ENCODE measurements at places on chromosomes 2 and 18. TPM values are rescaled to one million over a fixed set of nuclear protein-coding genes. Genes with fewer than 3 reads are reported as not detected.

The SLC9A2 gene
- not detected for total RNA-seq

The DOK6 gene
- 15.1 TPM for total RNA-seq

GRCh38 chr2:231296401-231296974 is 98.1 kb downstream of the ARMC9 start:
- peaks cover 41% of the 10 kb centered on the region for H3K36me3 ChIP-seq
- no peak overlapping the region for H3K4me3 ChIP-seq
- DNase-seq: no peak
- peak overlapping the region; percentile 37 for H3K27ac ChIP-seq

DNA sequence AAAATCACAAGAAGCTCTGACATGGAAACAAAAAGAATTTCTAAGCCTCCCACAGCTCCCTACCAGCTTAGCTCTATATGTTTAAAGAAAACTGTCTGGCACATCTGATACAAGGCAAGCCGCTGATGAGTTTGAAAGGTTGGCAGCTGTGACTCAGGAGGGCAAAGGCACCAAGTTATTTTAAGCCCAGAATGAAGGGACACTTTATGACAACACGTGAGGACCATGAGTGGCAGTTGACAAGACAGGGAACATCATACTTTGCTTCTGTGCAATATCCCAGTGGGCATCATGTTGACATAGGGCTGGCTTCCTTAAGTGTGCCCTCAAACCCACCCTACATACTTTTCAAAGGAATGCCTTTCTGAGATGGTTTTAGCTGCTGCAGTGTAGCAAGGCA is 272.9 kb downstream of the CLIP4 start:
- H3K27me3 ChIP-seq: peaks cover 14% of the 10 kb centered on the region
- no peaks in the 10 kb centered on the region for H3K4me1 ChIP-seq
- H3K36me3 ChIP-seq: no peaks in the 10 kb centered on the region
- DNase-seq: no peak
- H3K4me3 ChIP-seq: no peak overlapping the region

GRCh38 chr18:61943175-61943964 is 50.6 kb upstream of the RNF152 start:
- H3K36me3 ChIP-seq: peaks cover 1% of the 10 kb centered on the region
- no peaks in the 10 kb centered on the region for H3K27me3 ChIP-seq
- H3K4me3 ChIP-seq: no peak overlapping the region
- no peak overlapping the region for H3K27ac ChIP-seq

- peak; percentile 64 for DNase-seq
- peaks cover 12% of the 10 kb centered on the region for H3K4me1 ChIP-seq
- no peak within 1 kb of the TSS for H3K27ac ChIP-seq
- H3K27me3 ChIP-seq: peaks cover 2% of the 10 kb centered on the region
Observed at GRCh38 chr2:96145036-96145847, at the start of gene DUSP2. TSS of gene DUSP2 (minus strand) at chr2:96145440. CDS start at chr2:96145354, 86 bp downstream.

DNA sequence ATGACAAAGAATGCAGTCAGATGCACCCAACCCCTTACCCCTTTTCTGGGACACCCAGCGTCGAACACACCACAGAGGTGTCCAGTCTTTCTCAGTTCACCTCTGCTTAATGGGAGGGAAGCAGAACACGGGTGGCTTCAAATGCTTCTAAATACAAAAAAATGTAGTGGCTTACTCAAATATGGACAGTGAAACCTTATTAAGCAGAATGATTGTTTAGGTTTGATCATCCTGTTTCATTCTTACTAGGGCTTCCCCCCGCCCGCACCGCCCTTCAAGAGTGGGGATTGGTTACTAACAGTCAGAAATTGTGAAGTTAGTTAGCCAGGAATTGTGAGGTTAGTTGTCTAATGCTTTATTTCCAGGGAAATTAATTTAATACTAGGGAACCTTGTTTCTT is 21.6 kb downstream of the ATG16L1 start:
- H3K4me1 ChIP-seq: no peaks in the 10 kb centered on the region
- H3K36me3 ChIP-seq: peaks cover 47% of the 10 kb centered on the region
- no peaks in the 10 kb centered on the region for H3K27me3 ChIP-seq
- H3K4me3 ChIP-seq: no peak overlapping the region
- no peak for DNase-seq

GRCh38 chr2:651951-652373 is 25.2 kb downstream of the TMEM18 start:
- no peaks in the 10 kb centered on the region for H3K36me3 ChIP-seq
- DNase-seq: no peak
- peaks cover 4% of the 10 kb centered on the region for H3K4me1 ChIP-seq
- no peak overlapping the region for H3K27ac ChIP-seq

DNA sequence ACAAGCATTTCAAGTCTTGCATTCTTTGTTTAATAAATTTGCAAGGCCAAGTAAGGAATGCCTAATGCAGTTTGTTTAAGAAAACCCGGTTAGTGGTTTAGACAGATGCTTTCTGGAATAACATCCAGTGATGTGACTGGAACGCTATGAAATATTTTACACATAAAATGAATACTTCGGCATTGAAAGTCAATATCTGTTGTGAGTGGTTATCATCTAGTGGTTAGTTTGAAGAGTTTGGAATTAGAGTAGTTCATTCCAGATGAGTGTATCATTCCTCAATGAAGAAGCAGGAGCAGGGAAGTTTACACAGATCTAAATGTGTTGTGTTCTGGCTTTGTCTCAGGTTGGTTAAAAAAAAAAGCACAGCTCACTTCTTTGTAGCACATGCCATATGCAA is 608.0 kb upstream of the PIK3C3 start:
- H3K36me3 ChIP-seq: peaks cover 1% of the 10 kb centered on the region
- no peak overlapping the region for H3K27ac ChIP-seq
- H3K4me1 ChIP-seq: peaks cover 7% of the 10 kb centered on the region
- no peak for DNase-seq
- no peaks in the 10 kb centered on the region for H3K27me3 ChIP-seq

DNA sequence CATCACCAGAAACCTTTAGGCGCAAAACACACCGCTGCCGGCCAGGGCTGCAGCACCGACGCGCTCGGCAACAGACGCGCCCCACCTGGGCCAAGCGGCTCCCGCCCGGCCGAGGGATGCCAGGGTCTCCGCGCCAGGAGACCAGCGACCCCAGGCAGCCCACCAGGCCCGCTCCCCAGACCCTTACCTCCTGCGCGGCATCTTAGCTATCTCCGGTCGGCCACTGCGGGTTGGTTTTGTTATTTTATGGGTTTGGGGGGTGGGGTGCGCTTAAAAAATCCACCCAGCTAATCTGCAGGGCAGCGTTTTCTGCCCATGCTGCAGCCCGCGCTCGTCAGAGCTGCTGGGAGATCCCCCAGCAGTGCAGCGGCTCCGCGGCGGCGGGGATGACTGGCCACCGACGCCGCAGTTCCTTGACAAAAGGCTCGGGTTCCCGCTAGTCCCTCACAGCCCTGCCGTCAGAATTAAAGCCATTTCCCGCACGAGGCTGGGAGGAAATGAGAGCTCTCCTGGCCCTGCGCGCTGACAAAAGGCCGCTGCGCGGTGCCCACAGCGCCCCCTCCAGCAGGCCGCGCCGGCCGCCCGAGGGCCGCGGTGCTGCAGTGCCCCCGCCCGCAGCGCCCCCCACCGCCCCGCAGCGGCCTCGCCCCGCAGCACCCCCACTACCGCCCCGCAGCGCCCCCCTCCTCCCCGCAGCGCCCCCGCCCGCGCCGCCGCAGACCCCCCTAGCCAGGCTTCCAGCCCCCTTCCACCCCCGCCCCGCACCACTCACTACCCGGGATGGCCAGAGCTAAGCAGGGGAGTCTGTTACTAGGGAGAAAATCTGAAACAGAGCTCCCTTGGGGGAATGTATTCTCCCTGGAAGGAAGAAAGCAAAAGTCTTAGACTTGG is at the start of gene ADD2:
Gene ADD2, minus strand, starts transcription at position 502 of the 891 bp plus-strand sequence. CDS start 61,792 bp downstream, outside the sequence.
- H3K27me3 ChIP-seq: peaks cover 69% of the 10 kb centered on the region
- no peak within 1 kb of the TSS for H3K27ac ChIP-seq
- peaks cover 8% of the 10 kb centered on the region for H3K4me1 ChIP-seq
- no peaks in the 10 kb centered on the region for H3K36me3 ChIP-seq
- DNase-seq: no peak

The C2orf15 gene
- total RNA-seq: not detected

The OTX1 gene
- total RNA-seq: not detected

The SPATA3 gene
- not detected for total RNA-seq

The E2F6 gene
- total RNA-seq: 15.1 TPM

- H3K27me3 ChIP-seq: no peaks in the 10 kb centered on the region
- DNase-seq: no peak
- no peak overlapping the region for H3K27ac ChIP-seq
Observed at GRCh38 chr2:147543056-147543455, 301.8 kb upstream of the ACVR2A start.

DNA sequence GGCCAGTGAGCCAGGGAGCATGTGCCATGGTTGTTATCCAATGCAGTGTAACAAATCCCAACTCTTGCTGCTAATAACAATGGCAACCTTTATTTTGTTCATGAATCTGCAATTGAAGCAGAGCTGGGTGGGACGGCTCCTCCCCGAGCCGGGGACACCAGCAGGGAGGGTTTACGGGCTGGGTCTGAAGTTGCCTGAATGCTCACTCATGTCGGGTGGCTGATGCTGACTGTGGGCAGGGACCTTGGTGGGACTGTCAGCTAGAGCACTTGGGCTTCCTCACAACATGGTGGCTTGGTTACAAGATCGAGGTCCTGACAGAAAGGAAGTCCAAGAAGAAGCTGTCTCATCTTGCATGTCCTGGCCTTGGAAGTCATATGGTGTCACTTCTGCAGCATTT is 264.5 kb downstream of the NDUFA10 start:
- peaks cover 4% of the 10 kb centered on the region for H3K36me3 ChIP-seq
- peaks cover 33% of the 10 kb centered on the region for H3K4me1 ChIP-seq
- H3K27me3 ChIP-seq: peaks cover 3% of the 10 kb centered on the region
- DNase-seq: peak; percentile 51

DNA sequence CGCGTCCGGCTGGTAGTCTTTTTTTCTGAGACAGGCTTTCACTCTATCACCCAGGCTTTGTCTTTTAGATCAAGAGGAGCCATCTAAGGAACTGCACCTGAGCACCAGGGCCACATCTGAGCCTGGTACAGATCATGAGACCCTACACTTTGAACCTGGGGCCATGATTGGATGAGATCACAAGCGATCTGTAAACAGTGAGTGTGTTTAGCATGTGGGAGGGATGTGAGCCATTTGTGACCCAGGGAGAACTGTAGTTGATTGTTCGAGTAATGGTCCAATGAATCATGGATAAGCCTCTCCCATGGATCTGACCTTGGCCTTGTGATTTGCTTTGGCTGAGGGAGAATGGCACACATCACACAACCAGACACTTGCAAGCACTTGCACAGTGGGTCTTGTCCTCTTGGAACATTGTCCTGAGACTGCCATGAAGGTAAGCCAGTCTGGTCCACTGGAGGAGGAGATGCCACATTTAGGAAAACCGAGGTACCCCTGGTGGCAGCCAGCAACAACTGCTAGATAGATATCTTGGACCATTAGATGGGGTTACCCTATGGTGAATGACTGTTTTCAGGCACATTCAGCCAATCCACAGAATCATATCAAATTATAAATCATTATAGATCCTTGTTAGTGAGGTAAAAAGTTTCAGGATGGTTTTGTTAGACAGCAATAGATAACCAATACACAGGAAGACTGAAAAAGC is 19.5 kb upstream of the DTNB start:
- no peaks in the 10 kb centered on the region for H3K27me3 ChIP-seq
- no peak for DNase-seq
- H3K4me3 ChIP-seq: no peak overlapping the region
- H3K27ac ChIP-seq: no peak overlapping the region

The LINC00305 gene
- total RNA-seq: not detected

- no peak for DNase-seq
- peaks cover 20% of the 10 kb centered on the region for H3K27me3 ChIP-seq
- no peak overlapping the region for H3K27ac ChIP-seq
- no peaks in the 10 kb centered on the region for H3K36me3 ChIP-seq
- H3K4me1 ChIP-seq: no peaks in the 10 kb centered on the region
- H3K4me3 ChIP-seq: no peak overlapping the region
Observed at GRCh38 chr2:30888852-30889409, 81.7 kb upstream of the CAPN13 start.

DNA sequence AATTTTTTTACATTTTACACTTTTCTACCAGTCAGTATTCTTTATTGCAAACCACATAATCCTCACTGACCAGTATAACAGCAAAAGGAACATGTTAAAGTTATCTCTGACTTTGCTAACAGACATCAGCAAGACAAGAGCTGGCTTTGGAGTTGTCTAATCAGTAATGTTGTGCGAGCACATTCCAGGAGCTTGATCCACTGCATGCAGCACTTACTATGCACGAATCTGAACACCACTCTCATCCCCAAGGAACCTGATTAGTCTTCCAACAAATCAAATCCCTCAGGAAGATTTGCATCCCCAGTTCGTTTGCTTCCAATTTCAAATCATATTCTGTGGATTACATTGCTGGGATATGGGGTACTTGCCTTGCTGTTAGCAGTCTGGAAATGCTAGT is 269.3 kb upstream of the EPC2 start:
- no peaks in the 10 kb centered on the region for H3K27me3 ChIP-seq
- no peak overlapping the region for H3K27ac ChIP-seq
- H3K36me3 ChIP-seq: peaks cover 2% of the 10 kb centered on the region
- DNase-seq: no peak
- peaks cover 5% of the 10 kb centered on the region for H3K4me1 ChIP-seq

GRCh38 chr2:168635065-168635577 is 167.3 kb upstream of the NOSTRIN start:
- no peak overlapping the region for H3K4me3 ChIP-seq
- H3K27ac ChIP-seq: peak overlapping the region; percentile 83
- peaks cover 57% of the 10 kb centered on the region for H3K4me1 ChIP-seq
- no peaks in the 10 kb centered on the region for H3K36me3 ChIP-seq

DNA sequence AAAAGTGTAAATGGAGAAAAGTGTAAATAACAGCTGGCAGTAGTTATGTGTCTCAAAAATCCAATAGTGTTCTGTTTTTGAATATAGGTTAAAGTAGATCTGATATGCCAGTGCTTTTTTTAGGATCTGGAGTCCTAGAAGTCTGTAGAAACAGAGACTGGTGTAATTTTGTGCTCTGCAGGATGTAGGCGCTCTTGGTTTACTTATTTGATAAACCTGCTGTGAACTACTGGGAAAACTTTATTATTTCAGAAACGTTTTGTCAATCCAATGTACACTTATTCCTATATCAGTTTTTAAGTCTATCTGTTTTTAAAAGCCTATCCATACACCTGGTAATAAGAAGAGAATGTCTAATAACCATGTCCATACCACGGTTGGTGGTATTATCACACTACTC is 530.8 kb upstream of the ZNF804A start:
- DNase-seq: no peak
- H3K27me3 ChIP-seq: peaks cover 12% of the 10 kb centered on the region
- no peak overlapping the region for H3K4me3 ChIP-seq
- no peak overlapping the region for H3K27ac ChIP-seq
- H3K36me3 ChIP-seq: no peaks in the 10 kb centered on the region
- no peaks in the 10 kb centered on the region for H3K4me1 ChIP-seq

The COL4A3 gene
- 1.2 TPM for total RNA-seq

The SDC1 gene
- 11.4 TPM for total RNA-seq

- no peaks in the 10 kb centered on the region for H3K36me3 ChIP-seq
- peaks cover 44% of the 10 kb centered on the region for H3K4me1 ChIP-seq
- H3K27ac ChIP-seq: no peak overlapping the region
- H3K4me3 ChIP-seq: no peak overlapping the region
Observed at GRCh38 chr2:6369266-6369665, 496.4 kb downstream of the CMPK2 start.

GRCh38 chr2:127580167-127581049 is 44.9 kb downstream of the MYO7B start:
- H3K27ac ChIP-seq: no peak overlapping the region
- peak; percentile 77 for DNase-seq
- peaks cover 1% of the 10 kb centered on the region for H3K27me3 ChIP-seq
- peaks cover 30% of the 10 kb centered on the region for H3K4me1 ChIP-seq

All from chondrocyte (in vitro differentiated cells).